NCI-H1694 treated with DMSO at 0.1 percent for 48 hours (cell line): ENCODE measurements at places on chromosomes 7 and 10.
A peak's percentile ranks its signal among the peaks of the same experiment; 100 is the strongest.

DNA sequence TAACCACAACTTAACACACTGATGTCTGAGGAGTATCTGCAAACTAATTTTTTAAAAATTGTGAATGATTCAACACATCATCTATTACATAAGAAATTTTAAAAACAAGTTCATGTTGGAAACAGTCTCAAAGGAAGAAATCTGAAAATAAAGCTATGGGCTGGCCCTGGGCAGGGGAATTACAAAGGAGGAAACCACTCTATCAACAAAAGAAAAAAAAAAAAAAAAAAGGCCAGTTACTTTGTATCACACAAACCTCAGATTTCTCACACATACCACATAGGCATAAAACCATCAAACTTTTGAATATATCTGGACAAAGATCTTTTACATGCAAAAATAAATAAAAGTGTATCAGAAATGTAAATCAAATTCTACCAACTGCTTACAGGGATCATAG, 20.8 kb downstream of the TIAL1 start:
- DNase-seq, result no peak

DNA sequence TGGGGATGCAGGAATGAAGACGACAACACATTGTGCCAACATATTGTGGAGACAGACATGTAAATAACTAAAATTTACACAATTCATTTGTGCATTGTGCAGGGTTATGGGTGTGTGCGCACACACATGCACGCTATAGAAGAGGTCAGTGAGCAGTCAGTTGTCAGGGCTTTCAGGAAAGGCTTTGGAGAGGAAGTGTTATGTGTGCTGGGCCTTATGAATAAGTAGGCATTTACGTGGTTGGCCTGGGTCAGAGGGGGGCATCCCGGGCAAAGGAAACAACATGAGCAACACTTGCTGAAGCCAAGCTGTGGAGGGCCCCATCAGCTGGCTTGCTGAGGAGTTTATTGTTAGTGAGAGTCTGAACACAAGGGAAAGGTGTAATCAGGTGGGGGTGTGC, 4.1 kb downstream of the PRXL2A start:
- DNase-seq, result no peak

DNA sequence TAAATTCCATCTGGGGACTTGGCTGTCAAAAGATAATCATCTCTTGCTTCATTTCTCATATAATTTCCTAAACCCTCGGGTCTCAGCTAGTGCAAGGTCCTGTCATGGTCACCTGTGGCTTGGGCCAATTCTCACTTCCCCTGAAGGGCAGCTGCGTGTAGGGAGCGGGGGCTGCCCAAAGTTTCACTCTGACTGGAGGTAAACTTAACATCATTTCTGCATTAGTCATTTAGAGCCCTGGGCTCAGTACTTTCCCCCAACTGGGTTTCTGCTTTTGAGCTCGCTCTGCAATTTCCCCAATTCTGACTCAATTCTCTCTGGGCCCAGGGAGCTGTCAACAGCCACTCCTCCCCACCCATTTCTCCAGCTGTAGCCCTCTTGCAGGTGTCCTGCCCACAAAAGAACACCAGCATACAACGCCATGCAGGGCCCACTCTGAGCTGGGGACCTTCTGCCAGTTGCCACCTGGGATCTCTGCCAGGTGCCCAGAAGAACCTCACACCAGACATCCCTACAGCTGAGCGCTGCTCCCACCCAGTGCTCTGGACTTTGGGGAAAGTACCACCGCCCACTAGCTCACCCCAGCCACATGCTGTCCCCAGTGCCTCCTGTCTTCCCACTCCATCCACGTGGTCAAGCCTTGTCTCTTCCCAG, 37.9 kb downstream of the VOPP1 start:
- no peak for DNase-seq

- DNase-seq, result no peak
Observed at GRCh38 chr10:44862924-44863323, 48.2 kb upstream of the TMEM72 start.

- no peak for DNase-seq
Observed at GRCh38 chr7:1569016-1569415, 816 bp downstream of the PSMG3 start.

DNA sequence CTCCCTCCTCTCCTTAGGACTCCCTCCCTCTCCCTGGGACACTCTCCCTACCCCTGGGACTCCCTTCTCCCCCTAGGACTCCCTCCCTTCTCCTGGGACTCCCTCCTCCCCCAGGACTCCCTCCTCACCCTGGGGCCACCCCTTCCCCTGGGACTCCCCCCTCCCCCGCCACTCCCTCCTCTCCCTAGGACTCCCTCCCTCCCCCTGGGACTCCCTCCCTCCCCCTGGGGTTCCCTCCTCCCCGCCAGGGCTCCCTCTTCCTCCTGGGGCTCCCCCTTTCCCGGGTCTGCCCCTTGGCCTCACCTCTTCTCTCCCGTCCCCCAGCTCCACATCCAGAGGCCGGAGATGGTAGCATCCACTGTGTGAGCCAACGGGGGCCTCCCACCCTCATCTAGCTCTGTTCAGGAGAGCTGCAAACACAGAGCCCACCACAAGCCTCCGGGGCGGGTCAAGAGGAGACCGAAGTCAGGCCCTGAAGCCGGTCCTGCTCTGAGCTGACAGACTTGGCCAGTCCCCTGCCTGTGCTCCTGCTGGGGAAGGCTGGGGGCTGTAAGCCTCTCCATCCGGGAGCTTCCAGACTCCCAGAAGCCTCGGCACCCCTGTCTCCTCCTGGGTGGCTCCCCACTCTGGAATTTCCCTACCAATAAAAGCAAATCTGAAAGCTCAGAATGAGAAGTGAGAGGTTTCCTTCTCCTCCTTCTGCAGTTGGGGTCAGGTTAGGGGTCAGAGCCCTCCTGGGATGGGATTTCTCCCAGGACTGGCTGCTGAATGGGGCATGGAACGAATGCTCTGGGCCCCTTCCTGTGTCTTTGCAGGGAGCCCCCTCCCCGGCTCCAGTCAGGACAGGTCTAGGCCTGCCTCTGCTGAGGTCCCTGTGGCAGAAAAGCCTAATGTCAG, 1.4 kb upstream of the MUC17 start:
- DNase-seq, result no peak

- DNase-seq, result no peak
Observed at GRCh38 chr7:75534727-75535307, 42.7 kb downstream of the SPDYE5 start.

- no peak for DNase-seq
Observed at GRCh38 chr10:74233281-74233680, 82.3 kb downstream of the ADK start.

- DNase-seq, result no peak
Observed at GRCh38 chr7:118759921-118760320, 535.4 kb downstream of the ANKRD7 start.

GRCh38 chr10:114319406-114320248, 80.6 kb downstream of the VWA2 start:
- DNase-seq, result no peak

DNA sequence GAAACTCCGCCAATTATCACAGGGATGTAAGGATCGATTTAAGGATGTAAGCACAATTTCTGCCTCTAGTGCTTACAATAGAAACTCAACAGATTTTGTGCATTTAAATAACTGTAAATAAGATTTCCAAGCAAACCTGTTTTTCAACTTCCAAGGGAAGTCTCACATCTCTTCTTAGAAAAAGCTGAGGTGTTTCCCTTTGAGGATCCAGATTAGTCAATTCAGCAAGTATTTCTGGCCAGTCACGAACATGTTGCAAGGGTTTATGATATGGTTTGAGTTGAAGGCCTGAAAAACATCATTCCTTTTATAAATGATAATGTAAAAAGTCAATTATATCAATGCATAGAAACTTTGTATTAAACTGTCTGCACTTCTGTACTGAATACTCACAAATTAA, 23.9 kb downstream of the KRIT1 start:
- DNase-seq, result no peak

- DNase-seq, result no peak
Observed at GRCh38 chr7:4144811-4145510, 537.1 kb upstream of the FOXK1 start.

- DNase-seq, result no peak
Observed at GRCh38 chr7:140121326-140121725, 55.5 kb downstream of the KDM7A start.

DNA sequence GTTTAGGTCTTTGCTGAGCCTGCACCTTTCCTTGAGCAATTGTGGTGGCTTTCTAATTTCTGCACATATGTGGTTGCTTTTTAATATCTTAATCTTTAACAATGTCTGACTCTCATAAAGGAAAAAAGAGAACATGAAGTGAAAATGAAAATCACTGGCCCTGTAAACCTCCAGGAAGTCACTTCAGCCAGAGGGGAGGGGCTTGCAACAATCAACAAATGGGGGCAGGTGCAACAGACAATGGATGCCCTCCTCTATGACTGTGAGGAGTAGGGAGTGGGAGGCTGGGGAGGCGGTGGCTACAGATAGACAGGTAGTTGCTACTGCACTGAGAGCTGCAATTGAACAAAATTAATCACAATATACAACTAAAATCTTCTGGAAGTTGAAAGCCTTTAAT, 1377.4 kb downstream of the XPNPEP1 start:
- no peak for DNase-seq

DNA sequence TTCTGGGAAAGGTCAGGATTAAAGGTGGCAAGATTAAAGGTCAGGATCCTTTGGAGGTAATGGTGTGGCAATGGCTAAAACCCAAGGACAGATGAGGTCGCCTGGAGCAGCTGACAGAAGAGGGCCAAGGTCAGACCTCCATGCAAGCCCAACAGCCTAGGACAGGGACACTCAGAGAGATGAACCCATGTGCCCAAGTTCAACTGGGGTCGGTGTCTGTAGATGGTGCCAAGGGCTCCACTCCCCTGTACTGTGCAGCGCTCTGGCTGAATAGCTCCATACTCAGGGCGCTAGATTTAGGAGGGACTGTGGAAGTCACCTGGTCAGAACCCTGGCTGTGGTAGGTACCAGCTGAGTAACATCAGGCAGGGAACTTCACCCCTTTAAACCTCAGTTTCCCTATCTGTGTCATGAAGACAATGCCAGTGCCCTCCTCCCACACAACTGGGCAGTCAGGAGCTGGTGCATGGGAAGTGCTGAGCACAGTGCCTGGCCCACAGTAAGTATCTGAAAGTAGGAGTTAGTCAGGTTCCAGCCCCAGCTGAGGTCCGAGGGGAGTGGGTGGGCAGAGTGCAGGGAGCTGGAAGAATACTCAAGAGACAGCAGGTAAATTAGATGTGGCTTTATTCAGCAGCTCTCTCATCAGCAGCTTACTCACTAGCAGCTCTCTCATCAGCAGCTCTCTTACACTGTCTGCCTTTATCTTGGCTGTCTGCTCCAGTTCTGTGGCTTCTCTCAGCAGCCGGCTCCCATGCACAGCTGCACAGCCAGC, 327.1 kb downstream of the GLRX3 start:
- DNase-seq, result no peak

GRCh38 chr7:64733550-64734240, 60.5 kb upstream of the ZNF138 start:
- DNase-seq, result no peak

DNA sequence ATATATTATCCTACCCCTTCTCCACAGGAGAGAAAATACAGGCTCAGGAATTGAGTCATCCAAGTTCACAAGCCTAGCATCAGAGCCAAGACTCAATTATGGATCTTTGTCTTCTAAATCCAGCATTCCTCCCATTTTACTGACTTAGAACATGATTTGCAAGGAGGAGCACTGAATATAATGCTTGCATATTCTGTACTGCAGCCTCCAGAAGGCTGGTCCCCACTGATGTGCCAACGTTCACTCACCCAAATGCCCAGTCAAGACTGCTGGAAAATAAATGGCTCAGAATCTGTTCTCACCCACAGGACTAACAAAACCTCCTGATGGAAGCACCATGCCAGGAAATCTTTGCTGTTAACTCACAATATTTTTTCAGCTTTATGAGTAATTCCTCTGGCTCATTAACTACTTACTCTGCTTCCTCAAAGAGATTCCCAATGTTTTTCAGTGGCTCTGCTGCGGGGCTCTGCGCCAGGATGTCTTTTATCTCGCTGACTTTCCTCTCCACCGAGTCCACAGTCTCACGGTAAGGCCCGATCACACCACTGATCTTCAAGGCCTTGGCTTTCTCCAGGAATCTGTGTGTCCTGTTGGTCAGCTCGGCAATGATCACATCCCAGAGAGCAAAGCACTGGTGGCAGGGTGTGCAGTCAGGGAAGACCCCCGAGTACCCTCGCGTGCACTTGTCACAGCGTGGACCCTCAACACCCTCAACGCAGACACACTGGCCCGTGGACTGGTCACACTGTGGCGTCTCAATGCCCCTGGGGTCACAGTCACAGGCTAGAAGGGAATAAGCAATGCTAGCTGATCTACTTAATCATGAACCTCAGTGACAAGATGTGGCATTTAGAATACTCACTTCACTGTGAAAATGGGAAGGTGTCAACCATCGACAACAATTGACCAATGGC, 48.8 kb downstream of the DLD start:
- DNase-seq, result peak; percentile 11

- DNase-seq, result no peak
Observed at GRCh38 chr10:115660391-115660790, 567.2 kb downstream of the ATRNL1 start.

DNA sequence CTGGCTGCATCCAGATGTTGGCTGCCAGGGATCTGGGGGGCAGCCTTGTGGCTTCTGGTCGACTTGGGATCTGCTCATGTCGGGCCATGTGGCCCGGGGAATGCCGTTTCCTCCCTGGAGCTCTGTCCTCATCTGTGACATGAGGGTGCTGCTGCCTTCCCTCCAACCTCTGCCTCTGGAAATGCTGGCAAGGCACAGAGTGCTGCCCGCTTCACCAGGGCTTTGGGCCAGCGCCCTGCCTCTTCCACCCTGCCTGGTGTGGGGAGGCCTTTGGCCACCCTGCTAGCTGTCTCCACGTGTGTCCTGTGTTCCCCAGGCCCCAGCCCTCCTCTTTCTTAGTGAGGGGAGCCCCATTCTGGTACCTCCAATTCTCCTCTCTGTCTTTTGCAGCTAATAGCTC, 5.8 kb upstream of the SMARCD3 start:
- DNase-seq, result no peak

DNA sequence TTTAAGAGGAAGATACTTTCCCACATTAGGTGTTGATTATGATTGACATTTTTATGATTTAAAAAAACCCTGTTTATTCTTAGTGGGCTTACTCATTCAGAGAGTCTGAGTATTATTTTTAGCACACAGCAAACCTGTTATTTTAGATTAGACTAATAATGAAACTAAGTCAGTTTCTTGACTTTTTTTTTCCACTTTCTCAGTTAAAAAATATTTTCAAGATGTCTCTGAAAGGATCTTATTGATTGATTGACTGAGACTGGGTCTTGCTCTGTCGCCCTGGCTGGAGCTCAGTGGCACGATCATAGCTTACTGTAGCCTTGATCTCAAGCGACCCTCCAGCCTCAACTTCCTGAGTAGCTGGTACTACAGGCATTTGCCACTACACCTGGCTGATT, 20.4 kb upstream of the INPP5F start:
- no peak for DNase-seq

- no peak for DNase-seq
Observed at GRCh38 chr10:42972946-42973345, 103.9 kb upstream of the RET start.

DNA sequence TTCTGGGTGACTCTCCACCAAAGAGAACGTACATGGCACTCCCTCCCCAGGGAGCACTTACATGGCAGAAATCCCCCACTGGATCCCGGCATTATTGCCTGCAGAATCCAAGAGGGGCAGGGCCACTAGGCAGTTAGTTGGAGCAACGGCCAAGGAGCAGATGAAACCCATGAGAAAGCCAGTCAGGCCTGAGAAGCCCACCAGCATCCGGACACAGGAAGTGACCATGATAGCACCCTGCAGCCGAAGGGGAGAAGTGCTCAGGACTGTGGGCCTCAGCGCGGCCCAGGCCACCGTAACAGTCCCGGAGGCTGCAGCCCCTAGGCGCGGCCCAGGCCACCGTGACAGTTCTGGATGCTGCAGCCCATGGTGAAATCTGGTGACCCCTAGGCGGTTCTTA, 43.5 kb downstream of the STRA8 start:
- no peak for DNase-seq
